Progenitor cell of endocrine pancreas (in vitro differentiated cells): ENCODE measurements at places on chromosomes 7 and 10.

- no peak for DNase-seq
Observed at GRCh38 chr10:43879742-43880141, 231.1 kb upstream of the ZNF32 start.

- no peak for DNase-seq
Observed at GRCh38 chr7:94848531-94848930, 58.9 kb upstream of the PPP1R9A start.

GRCh38 chr10:127702271-127702670 lies 34.7 kb upstream of the FOXI2 start:
- DNase-seq, result no peak

- no peak for DNase-seq
Observed at GRCh38 chr7:116726713-116727431, 54.9 kb downstream of the MET start.

- no peak for DNase-seq
Observed at GRCh38 chr7:105439174-105439893, 50.6 kb upstream of the SRPK2 start.

DNA sequence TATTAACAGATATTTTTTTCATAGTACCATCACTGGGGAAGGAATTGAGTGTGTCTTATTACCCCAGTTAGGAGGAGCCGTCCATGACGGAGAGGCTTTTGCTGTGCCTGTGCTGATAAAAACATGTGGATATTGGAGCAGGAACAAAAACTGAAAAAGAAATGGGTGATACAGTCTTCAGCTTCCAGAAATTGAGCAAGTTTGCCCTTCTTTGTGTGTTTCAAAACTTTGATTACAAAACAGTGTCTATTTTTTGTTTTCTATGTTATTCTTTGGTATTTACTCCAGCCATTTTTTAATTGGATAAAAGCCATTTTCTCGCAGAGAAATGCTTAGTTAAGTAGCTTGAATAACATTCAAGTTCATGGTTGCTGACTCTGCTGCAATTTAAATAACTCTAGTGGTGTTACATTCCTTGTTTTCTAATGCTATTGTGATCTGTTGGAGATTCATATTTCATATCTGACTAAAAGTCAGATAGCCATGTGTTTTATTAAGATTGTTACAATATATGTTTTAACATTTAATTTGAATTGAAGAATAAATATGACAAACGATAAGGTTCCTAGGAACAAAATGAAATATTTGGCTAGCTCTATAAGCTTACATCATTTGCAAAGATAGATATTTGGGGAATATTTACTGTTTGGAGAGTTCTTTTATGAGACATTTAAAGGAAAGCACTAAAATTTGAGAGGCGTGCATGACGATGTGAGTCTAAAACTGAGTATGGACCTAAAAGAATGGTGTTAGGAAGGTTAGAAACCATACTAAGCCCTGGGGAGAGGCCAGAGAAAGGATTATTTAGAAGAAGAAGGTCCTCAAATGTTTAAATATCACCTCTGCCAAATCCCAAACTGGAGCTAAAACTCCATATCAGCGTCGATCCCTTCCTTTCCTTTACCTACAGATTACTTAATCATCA lies 747.3 kb upstream of the CELF2 start:
- no peak for DNase-seq
